Neuronal stem cell (in vitro differentiated cells): ENCODE measurements at places on chromosomes 6 and 20.

- DNase-seq, result no peak
These were observed 21.8 kb upstream of the MCUR1 start for GRCh38 chr6:13836170-13836569.

DNA sequence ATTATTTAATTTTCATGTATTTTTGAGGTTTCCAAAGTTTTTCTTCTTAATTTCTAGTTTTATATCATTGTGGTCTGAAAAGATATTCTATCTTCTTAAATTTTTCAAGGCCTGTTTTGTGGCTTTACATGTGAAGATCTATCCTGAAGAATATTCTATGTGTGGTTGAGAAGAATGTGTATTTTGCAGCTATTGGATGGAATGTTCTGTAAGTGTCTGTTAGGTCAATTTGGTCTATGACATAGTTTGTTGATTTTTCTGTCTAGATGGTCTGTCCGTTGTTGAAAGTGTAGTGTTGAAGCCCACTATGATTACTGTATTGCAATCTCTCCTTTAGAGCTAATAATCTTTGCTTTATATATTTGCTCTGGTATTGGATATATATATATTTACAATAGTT is 125.7 kb downstream of the CRYBG1 start:
- no peak for DNase-seq

DNA sequence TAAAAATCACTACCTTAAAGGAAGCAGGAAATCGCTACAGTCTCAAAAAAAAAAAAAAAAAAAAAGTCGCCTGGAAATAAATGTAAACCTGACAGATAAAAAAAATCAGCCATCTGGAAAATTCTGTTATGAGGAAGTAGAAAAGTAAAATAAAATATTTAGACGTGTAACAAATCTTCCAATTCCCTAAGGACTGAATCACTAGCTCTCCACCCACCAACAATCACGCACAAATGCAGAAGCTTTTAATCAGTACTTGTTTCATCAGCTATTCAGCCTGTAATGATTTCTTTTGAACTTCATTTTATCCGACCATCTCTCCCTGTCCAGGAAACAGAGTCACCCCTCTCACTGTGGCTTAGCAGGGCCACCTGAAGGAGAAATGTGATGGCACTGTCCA is 59.0 kb downstream of the SLC23A2 start:
- no peak for DNase-seq

GRCh38 chr6:145813285-145814034 is 1.1 kb downstream of the FBXO30 start:
- DNase-seq, result no peak

- no peak for DNase-seq
These were observed 107.0 kb upstream of the FOXO3 start for GRCh38 chr6:108453601-108454185.

DNA sequence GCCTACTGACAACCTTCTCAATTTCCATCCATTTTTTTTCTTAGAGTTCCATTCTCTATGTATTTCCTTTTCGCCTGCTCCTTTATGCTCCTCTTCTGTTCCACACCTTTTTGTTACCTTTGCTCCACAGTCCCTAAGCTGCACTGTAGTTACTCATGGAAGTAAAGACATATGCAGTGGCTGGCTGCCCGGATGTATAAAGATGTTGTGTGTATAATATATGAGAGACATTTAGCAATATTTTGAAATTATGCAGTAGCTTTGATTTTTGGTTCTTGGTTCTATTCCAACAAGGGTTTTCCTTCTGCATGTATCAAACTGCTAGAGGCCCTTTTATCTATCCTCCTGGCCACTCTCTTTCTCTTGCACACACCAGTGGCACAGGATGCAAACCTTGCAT is 234.9 kb downstream of the DOK5 start:
- DNase-seq, result no peak

GRCh38 chr20:19552221-19553180 is 205.6 kb upstream of the RIN2 start:
- DNase-seq, result peak; percentile 50

GRCh38 chr6:47400581-47400980 is 77.0 kb upstream of the CD2AP start:
- no peak for DNase-seq

DNA sequence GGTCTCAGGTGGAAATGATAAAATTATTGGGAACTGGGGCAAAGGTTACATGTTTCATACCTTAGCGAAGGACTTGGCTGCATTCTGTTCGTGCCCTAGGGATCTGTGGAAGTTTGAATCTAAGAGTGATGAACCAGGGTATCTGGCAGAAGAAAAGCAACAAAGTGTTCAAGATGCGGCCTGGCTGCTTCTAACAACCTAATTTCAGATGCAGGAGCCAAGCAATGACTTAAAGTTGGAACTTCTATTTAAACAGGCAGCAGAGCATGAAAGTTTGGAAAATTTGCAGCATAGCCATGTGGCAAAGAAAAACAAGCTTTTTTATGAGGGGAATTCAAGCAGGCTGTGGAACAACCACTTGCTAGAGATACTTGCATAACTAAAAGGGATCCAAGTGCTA is 73.5 kb downstream of the CD24 start:
- no peak for DNase-seq

- DNase-seq, result no peak
These were observed 208.8 kb upstream of the GMDS start for GRCh38 chr6:2454180-2454579.

DNA sequence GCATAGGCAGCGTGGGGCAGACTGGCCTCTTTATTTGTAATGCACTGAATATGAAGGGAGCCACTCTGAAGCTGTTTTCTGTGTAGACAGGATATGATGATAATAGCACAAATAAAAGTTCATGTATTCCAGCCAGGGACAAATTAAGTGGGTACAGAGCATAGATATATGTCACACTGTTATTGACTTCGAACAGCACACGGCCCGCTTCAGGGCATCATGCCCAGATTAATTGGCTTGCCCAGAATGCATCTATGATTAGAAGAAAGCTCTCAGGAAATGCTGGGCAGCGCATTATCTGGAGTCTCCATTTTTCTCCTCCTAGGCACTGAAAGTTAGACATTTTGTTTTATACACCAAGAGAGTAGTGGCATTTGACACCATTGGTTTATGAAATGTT is 26.3 kb upstream of the SASH1 start:
- no peak for DNase-seq

DNA sequence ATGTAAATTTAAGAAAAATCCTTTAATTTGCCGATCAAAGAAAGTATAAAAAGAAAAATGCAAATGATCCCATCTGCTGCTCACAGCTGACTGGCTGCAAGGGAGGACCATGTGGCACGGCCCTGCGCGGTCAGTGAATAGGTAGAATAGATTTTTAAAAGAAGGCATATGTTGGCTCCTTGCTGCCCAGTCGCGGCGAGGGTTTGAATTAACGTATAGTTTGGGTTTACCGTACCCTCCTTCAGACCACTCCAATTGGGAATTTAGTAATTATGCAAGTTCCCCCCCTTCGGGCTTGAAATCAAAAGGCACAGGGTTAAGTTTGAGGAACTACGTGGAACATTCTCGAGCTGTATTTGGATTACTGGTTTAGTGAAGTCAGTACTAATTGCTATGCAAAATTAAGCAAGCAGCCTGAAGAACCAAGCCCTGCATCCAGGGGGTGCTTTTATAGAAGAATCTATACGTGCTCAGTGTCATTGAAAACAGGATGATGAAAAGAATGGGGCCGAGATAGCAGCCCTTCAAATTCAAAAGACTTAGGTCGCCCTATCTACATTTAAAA is 1.1 kb upstream of the BEND3 start:
- peak; percentile 52 for DNase-seq

- DNase-seq, result no peak
These were observed 36.5 kb upstream of the MPC1 start for GRCh38 chr6:166419286-166419685.

- no peak for DNase-seq
These were observed 21.5 kb downstream of the ASIP start for GRCh38 chr20:34262488-34263288.

DNA sequence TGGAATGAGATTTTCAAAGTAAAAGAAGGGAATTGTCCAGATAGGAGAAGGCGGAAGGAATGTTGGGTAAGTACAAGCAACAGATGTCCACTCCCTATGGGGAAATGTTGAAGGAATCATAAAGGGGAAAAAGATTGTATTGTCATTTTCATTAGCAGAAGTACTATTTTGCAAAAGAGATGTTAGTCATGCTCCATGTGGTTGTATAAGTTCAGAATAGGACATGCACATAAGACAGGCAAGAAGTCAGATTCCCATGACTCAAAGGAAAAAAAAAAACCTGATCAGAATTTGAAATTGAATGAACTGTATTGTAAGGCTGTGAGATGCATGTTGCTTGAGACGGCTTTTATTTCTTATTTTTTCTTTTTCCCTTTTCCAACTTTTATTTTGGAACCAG is 36.8 kb downstream of the GRM1 start:
- DNase-seq, result no peak

DNA sequence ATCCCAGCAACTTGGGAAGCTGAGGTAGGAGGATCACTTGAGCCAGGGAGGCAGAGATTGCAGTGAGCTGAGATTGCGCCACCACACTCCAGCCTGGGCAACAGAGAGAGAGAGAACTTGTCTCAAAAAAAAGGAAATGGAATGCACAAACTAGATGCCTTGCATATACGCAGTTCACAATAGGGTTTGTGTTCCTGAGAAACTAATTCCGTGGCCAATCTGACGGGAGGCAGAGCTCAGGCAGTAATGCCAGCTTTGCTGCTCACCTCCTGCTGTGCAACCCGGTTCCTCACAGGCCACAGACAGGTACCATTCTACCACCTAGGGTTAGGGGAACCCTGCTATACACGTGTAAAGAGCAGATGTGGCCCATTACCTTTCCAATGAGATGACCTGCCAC is 1.4 kb downstream of the CDK5RAP1 start:
- no peak for DNase-seq

DNA sequence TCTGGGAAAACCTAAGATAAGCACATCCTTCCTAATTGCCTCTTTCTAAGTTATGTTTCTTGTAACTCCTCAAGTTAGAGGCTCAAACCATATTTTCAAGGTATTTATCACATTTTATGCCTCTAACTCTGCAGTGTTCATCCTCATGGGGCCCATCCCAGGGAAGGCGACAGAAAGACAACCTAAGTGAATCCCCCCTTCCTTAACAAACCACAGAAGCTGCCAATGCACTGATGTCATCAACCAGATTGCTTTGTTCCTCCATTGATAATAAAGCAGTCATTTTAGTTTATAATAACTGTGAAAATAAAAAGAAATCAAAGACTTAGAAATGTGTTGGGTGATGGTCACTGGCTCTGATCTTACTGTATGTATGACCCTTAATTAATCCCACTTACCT is 119.5 kb upstream of the TCF21 start:
- no peak for DNase-seq

- DNase-seq, result peak; percentile 56
These were observed 471 bp downstream of the EZR start for GRCh38 chr6:158818581-158819212.

GRCh38 chr6:75077701-75078100 is 128.2 kb downstream of the COL12A1 start:
- no peak for DNase-seq

- DNase-seq, result no peak
These were observed 444.4 kb downstream of the HDGFL1 start for GRCh38 chr6:23013776-23014175.

DNA sequence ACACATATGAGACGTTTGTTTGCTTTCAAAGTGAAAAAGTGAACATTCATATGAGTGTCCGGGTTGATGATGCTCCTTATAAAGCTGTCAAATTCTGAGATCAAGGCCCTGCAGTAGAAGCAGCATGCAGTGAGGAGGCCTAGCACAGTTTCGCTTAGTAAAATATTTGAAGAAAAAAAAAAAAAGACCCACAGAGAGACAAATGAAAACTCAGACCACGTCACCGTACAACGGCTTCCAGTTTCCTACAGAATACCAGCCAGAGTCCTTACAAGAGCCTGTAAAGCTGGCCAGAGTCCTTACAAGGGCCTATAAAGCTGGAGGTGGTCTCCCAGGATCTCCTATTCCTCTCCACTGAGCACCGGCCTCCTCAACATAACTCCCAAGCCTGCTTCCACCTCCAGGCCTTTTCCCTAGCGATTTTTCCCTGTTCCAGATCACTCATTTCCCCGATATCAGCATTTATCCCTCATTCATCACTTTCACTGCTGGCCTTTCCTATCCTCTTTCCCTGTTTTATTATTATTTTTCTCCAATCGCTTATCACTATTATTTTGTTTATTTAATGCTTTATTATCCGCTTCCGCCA is 1.5 kb upstream of the HMGN4 start:
- DNase-seq, result peak; percentile 35

DNA sequence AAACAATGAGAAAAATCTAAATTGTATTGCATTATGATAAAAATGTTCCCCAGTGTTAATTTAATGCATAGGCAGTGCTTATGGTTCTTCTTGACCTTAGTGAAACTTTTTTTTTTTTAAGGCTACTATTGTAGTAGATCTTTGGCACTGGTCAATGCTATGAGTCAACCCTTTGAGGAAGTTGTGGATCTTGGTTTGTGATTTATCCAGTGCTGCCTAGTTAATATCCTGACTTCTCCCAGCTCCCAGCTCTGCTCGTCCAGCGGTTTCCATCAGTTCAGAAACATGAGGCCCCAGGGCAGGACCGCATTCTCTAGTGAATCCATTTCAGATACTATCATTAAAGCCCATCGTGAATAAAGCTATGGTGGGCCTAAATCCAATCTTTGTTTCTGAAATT is 364.5 kb upstream of the JARID2 start:
- DNase-seq, result no peak

DNA sequence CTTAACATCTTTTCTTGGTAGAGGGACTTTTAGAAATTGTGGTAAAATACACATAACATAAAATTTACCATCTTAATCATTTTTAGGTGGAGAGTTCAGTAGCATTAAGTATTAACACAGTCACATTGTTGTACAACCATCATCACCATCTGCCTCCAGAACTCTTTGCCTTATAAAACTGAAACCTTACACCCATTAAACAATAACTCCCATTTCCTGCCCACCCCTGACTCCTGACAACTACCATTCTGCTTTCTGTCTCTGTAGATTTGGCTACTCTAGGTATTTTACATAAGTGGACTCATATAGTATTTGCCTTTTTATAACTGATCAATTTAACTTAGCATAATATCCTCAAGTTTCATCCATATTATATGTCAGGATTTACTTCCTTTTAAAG is 88.7 kb downstream of the ZHX3 start:
- DNase-seq, result no peak

DNA sequence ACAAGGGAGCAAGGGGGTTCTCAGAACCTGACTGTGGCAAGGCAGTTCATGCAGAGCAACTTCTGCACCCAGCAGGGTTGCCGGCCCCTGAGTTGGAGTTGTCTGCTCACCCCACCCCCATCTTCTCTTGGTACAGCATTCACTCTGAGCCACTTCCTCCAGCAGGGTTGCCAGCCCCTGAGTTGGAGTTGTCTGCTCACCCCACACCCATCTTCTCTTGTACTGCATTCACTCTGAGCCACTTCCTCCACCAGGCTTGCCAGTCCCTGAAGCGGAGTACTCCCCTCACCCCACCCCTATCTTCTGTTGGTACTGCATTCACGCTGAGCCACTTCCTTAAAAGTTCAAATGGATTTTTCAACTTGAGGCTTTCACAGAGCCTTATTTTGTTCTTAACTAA is 79.7 kb upstream of the SYNDIG1 start:
- DNase-seq, result no peak

DNA sequence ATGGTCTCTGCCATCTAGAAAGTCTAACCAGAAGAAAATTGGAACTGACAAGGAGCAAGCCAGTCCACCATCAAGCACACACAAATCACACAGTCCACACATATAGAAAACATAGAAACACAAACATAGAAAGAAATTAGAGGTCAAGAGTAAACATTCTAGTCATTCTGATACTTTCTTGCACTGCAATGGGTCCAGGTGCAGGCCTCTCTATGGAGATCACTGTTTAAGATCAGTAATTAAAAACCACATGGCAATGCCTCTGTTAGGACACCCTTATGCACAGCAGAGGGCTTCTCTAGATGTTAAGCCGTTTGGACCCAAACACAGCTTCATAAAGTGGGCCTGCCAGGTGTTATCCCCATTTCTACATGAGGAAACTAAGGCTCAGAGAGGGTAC is 42.8 kb upstream of the SLC22A23 start:
- DNase-seq, result no peak
